NT2/D1 (cell line): ENCODE measurements at places on chromosomes 12 and 14.

DNA sequence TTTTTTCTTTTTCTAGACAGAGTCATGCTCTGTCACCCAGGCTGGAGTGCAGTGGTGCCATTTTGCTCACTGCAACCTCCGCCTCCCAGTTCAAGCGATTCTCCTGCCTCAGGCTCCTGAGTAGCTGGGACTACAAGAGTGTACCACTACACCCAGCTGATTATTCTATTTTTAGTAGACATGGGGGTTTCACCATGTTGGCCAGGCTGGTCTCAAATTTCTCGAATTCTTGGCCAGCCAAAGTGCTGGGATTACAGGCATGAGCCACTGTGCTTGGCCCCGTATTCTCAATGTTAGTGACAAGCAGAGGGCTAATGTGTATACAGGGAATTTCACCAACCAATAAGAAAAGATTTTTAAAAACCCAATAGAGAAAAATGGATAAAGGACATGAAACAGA, 8.4 kb downstream of the PLBD2 start:
- no peak for DNase-seq

DNA sequence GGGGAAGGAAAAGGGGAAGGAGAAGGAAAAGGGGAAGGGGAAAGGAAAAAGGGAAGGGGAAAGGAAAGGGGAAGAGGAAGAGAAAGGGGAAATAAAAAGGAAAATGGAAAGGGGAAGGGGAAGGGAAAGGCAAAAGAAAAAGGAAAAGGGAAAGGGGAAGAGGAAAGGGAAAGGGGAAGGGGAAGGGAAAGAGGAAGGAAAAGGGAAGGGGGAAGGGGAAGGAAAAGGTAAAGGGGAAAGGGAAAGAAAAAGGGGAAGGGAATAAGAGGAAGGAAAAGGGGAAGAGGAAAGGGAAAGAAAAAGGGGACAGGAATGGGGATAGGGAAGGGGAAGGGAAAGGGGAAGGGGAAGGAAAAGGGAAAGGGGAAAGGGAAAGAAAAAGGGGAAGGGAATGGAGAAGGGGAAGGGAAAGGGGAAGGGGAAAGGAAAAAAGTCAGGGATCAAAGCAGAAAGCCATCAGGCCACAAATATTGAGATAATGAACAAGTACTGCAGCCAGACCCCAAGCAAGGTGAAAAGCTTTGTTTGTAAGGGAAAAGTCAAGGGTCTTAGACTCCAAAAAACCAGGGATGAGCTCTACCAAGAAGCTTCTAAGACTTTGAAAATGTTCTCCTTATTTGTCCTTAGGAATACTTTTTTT, 20.0 kb downstream of the DICER1 start:
- DNase-seq: no peak

DNA sequence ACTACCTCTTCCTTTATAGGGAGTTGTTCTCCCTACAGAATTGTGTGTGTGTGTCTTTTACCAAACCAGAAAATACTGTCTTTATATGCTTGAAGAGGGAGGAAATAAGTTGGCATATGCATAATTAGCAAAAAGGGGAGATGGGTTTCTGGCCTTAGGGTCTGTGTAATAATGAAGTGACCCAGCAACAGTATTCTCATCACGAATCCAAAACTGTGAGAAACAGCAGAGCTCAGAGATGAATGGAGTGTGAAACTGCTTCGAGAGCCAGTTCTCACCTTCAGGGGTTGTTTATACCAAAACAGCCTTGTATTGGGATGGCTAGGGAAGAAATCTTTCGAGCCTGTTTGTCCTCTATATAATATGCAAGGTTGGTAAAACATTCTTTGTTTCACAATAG, 227.5 kb downstream of the MON2 start:
- no peak for DNase-seq

GRCh38 chr14:21631084-21631483, 3.7 kb downstream of the OR10G2 start:
- DNase-seq: no peak

GRCh38 chr14:54646626-54647025, 79.7 kb downstream of the SAMD4A start:
- DNase-seq: no peak

DNA sequence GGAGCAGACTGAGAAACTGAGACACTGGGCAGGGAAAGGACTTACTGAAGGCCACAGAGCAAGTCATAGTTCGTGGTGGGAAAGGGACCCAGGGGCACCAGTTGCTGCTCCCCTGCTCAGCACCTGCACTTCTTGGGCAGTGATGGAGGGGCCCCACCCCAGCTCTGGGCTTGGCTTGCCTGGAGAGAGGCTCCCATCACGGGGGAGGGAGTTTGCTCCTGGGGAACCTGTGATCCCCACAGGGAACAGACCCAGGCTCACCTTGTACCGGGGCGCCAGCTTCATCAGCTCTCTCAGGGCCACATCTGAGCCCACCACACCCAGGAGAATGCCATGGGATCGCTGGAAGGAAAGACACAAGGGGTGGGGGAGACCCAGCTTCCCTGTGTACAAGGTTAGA, 39.8 kb downstream of the CACNA2D4 start:
- DNase-seq: no peak

- DNase-seq: no peak
Measured at GRCh38 chr14:68561531-68562007, 231.3 kb downstream of the ZFP36L1 start.

DNA sequence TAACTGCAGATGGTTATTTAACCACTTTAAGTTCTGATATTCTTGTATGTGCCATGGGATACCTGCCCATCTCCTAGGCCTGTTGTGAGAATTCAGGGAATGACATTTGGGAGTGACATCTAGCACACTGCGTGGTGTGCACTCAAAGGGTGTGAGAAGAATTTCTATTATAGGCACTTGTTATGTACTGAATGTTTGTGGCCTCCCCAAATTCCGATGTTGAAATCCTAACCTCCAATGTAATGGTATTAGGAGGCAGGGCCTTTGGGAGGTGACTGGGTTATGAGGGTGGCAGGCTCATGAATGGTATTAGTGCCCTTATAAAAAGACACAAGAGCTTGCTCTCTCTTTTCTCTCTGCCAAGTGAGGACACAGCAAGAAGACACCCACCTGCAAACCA, 27.6 kb downstream of the VCPKMT start:
- no peak for DNase-seq

DNA sequence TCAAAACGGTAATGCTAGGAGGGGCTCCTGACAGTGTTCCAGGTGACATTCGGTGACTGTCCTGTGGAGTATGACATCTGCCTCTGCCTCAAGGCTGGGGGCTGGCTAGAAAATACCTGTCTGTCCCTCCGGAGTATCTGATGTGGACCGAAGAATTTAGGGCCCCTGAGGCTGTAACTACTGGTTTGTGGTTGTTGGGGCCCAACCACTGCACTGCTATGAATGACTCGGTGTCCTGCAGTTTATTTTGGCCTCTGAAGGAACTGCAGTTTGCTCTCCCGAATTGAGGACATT, 198.9 kb upstream of the CAND1 start:
- no peak for DNase-seq

GRCh38 chr12:70736351-70737133, 99.3 kb upstream of the PTPRB start:
- no peak for DNase-seq

DNA sequence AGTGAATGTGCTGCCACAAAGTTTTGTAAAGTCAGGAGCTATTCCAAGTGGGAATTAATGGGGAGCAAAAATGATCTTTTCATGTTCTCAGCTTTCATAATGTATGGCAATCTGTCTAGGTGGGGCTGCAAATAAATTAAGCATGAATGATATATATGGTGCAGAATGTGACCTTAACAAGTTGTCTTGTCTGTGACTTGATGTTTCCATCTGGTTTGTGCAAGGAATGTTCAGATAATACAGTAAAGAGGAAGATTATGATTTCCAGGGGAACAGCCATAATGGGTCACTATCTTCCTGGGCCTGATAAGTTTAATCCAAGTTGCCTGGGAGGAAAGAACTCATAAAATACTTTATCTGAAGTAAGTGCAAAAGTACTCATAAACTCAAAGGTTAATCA, 1815.8 kb upstream of the FLRT2 start:
- no peak for DNase-seq

- DNase-seq: no peak
Measured at GRCh38 chr12:48861111-48861510, 4.6 kb downstream of the RND1 start.

DNA sequence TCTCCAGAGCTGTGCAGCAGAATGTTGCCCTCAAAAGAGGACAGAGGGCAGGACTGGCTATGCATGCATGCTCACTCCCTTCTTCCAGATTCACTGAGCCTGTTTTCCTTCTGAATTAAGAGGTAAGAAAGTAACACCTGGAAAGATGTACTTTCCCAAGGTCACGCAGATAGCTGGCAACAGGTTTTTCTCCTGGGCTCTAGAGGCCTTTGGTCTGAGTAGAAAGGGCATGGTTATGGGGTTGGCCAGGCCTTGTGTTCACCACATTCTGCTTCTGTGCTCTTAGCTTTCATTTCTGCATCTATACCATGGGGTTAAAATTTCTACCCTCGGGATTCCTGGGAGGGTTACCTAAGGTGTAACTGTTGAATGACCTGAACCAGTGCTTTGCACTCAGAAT, 57.5 kb downstream of the RASSF3 start:
- DNase-seq: no peak

DNA sequence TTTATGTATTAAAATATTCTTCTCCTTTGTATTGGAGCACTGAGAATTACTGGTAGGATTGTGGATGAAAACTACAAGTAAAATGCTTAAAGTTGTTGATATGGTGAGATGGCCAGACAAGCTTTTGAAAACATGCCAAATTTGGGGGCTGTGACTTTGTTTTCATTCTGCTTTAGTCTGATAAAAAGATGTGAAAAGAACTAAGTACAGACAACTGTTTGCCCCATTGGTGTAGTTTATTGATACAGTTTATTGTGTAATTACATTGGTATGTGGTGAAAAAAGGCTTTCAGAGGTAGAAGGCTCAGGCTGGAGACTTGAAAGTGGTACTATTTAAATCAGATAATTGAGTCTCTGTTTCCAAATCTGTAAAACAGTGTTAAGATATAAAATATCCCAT, 746.8 kb downstream of the DIO2 start:
- DNase-seq: no peak

DNA sequence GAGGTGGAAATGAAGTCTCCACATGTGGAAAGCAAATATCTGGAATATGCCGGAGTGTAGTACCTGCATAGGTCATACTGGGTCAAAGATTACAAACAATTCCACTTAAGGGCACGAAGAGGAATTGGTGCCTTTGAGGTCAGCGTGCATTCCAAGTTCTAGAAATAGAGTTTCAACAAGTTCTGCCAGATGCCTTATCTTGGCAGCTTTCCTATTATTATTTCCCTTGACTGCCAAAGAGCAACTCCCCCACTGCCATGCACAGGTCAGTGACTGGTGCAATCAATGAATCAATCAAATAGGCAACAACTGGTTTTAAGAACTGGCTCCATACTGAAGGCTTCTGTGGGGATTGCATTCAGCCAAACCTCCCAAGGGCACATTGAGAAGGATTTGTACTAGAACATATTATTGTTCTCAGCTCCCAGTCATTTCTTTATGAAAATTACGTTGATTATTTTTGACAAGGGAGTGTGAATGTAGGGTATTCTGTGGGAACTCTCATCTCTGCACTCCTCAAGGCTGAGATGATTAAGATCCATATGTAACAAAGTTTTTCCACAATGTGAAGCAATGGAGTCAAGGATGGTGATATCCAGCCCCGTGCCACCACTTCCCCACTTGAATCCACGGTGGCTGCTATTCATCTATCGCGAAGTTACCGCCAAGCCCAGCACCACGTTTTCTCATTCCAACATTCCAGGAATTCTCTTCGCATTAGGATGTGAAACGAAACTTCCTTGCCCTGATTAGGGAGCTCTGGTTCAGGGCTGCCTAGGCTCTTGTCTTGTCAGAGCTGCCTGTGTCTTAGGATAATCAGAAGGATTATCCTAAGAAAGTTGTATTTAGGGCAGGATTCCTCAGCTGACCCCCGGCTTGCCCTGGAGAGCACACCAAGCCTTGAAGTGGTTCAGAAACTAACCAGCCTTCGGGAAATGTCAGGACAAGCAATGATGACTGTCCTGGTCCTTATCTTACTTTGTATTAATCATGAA, 115.1 kb upstream of the PCED1B start:
- peak; percentile 75 for DNase-seq

- peak; percentile 84 for DNase-seq
Measured at GRCh38 chr12:95573951-95574576, 22.8 kb upstream of the USP44 start.

- no peak for DNase-seq
Measured at GRCh38 chr12:45042599-45042998, 8.3 kb downstream of the DBX2 start.

DNA sequence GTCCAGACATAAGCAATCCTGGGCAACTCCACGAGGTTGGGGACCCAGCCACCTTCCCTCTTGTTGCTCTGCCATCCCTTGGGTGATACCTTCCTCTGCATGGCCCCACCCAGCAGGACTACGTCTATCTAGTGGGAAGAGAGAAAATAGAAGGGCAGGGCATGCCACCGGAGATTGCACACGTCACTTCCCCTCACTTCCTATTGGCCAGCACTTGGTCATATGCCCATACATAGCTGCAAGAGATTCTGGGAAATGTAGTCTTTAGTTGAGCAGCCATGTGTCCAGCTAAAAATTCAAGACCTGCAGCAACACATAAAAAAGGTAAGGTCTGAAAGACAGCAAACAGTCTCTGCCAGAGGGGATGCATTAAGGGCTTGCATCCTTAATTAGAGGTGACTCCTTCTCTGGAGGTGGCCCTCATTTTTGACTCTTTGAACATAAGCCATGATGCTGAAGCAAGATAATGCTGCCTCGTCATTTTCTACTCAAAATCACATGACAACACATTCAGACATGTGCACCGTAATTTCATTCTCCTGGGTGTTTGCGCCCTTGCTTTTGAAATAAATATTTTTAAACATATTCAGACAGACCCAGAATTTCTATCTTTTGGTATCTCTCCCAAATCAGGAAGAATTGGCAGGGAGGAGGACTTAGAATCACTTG, 91.8 kb upstream of the PWP1 start:
- no peak for DNase-seq

GRCh38 chr12:7361265-7361664, 57.4 kb downstream of the ACSM4 start:
- DNase-seq: no peak

GRCh38 chr14:94001501-94002396, 4.6 kb downstream of the CCDC197 start:
- DNase-seq: peak; percentile 47

GRCh38 chr14:71682337-71682736, 249.9 kb upstream of the RGS6 start:
- no peak for DNase-seq

DNA sequence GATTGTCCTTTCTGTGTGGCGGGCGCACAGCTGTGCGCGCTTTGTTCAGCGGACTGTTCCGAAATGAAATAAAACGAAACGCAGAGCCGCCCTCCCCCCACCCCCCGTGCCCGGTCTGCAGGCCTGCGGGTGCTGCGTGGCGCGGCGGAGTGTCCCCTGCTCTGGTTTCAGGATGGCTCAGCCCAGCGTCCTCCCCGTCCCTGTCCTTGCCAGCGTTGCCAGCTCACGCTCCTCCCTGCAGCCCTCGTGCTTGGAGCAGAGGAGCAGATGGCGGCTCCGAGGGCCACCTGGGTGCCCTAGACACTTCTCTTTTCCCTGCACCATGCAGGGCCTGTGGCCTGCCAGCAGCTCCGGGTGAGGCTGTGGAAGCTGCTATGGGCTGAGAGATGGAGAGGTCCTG, 17.5 kb upstream of the BEGAIN start:
- DNase-seq: no peak
